ENCODE measurements at places on chromosomes 1 and 21.

DNA sequence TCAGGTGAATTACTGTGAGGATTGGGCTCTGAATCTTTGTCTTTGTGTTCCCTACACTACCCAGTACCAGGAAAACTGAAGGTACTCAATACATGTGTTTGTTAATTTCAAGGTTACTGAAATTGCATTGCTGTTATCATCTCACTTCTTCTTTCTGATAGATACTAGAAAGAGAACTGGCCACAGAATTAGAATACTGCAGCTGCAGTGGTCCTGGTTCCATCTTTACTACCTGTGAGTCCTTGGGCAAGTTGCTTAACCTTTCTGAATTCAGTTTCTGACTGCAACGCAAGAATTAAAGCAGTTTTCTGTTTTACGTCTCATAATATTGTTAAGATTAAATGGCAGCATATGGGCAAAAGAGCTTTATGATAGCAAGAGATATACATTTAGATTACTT is 263.5 kb downstream of the LMO4 start:
- DNase-seq = no peak

- no peak for DNase-seq
Observed at GRCh38 chr1:203867802-203868201, 6.4 kb downstream of the SNRPE start.

- no peak for DNase-seq
Observed at GRCh38 chr1:217495249-217495648, 135.6 kb downstream of the GPATCH2 start.

GRCh38 chr1:40599926-40600325 is 65.6 kb downstream of the RIMS3 start:
- DNase-seq = no peak

DNA sequence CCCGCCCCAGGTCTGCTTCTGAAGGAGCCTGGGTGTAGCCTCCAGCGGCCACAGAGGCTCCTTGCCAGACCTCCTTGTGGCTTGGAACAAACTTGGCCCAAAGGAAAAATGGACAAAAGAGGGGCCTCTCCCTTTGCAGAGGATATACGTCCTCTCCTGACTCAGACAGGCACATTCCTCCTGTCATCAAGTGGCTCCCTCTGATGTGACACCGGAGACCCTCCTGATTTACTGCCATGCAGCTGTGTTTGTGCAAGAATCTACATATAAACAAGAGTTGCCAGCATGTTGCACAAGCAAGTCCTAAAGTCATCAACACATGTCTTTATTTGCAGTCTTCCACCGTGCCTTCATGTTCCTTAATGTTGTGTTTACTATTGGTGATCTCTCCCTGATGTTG is 54.1 kb upstream of the F3 start:
- DNase-seq = no peak

DNA sequence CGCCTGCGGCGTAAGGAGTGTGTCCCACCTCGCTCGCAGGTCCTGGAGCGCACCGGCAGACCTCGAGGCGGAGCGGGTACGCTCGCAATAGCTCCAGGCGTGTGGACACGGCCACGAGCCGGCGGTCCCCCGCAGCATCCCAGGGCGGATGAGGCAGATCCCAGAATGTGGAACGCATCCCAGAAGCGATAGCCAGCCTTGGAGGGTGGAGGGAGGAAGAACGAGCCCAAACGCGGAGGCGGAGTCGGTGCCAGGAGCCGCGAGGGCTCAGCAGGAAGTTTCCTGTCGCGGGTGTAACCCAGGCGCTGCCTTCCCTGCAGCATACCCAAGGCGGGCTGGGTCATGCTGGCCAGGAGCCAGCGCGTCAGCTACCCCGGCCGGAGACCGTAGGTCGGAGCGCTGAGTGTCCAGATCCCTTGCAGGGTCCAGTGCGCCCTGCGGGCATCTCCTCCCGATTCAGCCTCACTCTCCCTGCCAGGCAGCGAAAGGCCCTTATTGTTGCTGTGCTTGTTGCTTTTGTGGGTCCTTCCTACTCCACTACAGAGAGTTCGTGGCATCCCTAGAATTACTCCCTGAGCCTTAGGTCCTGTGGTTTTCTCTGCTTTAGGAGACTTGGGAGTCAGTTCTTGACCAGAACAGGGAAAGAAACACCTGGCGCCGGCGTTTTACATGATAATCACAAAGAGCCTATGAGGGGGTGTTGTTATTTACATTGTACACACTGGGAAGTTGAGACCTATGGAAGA is 27.7 kb downstream of the STYXL2 start:
- peak; percentile 27 for DNase-seq

DNA sequence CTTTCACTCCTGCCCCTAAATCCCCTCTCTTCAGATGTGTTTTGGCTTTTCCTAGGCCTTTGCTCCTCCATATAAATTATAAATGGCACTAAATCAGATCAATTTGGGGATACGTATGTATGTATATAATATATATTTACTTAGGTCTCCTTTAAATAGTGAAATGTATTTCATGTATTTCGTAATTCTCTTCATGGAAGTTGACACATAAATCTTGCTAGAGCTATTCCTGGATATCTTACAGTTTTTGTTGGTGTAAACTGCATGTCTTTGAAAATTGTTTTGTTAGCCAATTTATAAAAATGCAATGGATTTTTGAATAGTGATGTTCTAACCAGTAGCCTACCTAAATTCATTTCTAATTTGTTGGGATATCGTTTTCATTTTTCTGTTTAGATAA is 9.0 kb downstream of the RPF1 start:
- no peak for DNase-seq

- no peak for DNase-seq
Observed at GRCh38 chr1:51958824-51959223, 31.7 kb downstream of the RAB3B start.

DNA sequence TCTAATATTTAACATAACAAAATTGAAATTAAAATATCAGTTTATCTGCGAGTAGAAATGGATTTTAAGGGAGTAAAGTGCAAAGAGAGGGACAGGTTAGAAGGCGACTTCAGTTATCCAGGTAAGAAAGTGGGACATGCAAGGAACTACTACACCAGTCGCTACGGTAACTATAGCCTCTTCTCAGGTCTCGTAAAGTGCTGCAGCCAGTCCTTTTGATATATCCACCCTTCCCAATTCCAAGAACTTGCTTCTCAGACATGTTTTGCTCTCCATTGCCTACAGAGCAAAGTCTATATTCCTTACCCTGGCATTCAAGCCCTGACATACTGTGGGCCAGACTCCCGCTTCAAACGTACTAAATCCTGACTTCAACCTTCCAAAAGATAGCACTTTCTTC is 2.5 kb downstream of the COA7 start:
- DNase-seq = no peak

GRCh38 chr1:69567652-69568420 is at the start of gene LRRC7:
Gene LRRC7 (plus strand): TSS chr1:69567922. CDS start chr1:69568640, 718 bp downstream.
- peak; percentile 7 for DNase-seq

DNA sequence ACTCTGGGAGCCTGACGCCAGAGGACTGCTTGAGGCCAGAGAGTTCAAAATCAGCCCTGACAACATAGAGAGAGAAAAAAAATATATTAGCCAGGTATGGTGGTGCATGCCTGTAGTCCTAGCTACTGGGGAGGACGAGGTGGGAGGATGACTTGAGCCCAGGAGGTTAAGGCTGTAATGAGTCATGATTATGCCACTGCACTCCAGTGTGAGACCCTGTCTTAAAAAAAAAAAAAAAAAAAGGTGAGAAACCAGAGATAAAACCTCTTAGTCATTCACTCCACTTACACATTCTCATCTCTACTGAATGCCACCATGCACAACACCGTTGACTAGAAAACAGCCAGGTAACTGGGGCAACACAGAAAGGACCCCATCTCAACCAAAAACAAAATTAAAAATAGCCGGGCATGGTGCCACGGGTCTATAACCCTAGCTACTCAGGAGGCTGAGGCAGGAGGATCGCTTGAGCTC is 178.1 kb downstream of the SLC45A1 start:
- peak; percentile 61 for DNase-seq

DNA sequence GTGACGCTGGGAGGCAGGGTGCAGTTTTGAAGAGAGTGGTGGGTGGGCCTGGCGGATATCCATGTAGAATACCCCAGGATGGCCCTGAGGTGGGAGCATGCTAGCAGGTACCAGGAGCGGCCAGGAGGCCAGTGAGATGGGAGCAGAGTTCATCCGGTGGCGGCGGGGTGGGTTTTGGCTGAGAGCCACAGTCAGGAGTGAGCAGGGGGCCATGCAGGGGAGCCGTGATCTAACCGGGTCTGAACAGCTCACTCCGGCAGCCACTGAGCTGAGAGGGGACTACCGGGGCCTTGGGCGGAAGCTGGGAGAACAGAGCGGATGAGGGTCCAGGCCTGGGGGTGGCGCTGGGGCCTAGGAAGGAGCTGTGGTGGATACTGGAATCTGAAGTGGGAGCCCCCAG is 47.6 kb upstream of the LRP8 start:
- no peak for DNase-seq

DNA sequence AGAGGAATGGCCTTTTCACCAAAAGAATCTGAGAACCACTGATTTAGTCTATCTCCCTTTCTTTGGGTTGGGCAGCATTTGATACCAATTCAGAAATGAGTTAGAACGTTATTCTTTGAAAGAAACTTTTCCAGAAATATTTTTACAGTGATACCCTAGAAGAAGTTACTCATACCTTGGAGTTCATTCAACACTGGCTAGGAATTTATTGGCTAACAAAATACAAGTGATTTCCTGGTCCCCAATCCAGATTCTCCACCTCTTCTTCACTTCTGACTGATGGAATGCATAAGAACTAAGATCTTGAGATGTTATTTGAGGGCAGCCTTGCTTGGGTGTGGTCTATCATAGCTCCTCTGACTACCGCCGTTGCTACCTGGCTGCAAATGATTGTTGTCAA is 9.4 kb downstream of the C1orf162 start:
- no peak for DNase-seq

DNA sequence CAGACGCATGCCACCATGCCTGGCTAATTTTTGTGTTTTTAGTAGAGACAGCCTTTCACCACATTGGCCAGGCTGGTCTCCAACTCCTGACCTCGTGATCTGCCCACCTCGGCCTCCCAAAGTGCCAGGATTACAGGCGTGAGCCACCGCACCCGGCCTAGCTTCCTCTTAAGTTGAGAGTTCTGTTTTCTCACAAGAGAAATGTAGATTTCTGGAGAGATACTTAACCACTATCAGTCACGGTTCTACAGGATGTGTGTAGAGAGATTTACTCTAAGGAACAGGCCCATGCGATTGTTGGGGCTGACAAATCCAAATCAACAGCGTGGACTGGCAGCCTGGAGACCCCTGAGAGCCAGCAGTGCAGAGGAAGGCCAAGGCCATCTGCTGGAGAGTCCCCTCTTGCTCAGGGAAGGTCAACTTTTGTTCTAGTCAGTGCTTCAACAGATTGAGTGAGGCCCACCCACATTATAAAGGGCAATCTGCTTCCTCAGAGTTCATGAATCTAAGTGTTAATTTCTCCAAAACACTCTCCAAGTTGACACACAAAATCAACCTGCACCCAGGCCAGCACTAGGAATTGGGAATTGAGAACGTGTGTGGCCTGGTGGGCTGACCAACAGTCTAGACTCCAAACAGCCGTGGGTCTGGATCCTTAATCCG is 38.7 kb downstream of the CHAF1B start:
- no peak for DNase-seq

DNA sequence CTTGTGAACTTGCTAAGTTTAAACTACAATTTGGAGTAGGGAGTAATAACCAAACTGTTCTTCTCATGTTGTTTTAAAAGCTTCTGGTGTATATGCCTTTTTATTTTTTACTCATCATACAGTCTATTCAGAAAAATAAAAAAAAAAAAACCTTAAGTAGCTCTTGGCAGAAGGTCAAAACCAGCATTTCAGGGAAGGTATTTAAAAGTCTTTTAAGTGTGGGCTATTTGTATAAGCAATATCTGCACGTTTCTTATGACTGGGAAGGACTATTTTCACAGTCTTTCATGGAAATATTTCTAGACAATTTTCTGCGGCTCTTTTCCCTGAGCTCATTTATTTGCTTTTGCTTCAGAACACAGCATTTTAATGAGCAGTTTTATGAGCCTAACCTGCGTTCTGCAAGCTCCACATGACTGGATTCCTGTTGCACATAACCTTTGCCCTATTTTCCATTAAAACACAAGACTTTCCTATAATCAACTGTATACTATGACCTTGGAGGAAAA is 60.9 kb upstream of the C1orf105 start:
- no peak for DNase-seq

GRCh38 chr1:171357179-171357578 is 43.2 kb downstream of the FMO4 start:
- no peak for DNase-seq

Measured in stimulated activated CD4-positive, alpha-beta T cell treated with anti-CD3 and anti-CD28 coated beads, Interleukin-4, amount 100 ng/mL, for 24 hours (primary cell).